ENCODE measurements at places on chromosomes 5 and 9.

- no peak for DNase-seq
Measured at GRCh38 chr9:126927419-126927818, 12.8 kb downstream of the RALGPS1 start.

- peak; percentile 53 for DNase-seq
Measured at GRCh38 chr9:95508242-95508967, 8.4 kb downstream of the PTCH1 start.

DNA sequence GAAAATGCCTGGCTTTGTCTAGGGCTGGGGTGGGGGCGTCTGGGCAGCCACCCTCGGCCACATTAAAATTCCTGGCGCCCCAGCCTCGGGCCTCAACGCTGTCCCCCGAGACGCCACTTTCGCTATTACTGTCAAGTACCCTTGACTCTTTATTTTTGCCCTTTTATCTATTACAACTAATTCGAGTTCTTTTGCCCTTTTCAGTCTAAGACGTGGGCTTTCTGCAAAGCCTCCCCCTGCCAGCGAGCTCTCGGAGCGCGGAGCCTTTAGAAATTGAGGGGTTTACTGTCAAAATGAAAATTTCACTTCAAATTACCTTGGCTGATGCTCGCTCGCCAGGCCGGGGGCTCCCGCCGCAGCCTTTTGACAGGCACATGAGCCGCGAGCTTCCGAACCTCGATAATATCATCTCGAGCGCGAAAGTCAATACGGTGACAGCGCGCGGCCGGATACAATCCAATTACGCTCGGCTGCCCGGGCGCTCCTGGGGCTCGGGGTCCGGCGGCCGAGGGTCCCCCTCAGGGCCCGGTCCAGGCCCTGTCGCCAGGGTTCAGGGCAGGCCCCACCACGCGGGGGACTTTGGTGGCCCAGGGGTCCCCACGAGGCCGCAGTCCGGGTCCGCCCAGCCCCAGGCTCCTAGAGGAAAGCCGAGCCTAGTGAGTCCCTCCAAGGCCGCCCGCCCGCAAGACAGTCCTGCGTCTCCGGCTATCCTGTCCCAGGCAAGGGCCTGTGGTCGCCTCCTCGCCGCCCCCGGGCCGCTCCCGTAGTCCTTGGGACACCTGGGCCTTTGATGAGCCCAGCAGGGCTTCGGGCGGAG is 6.7 kb downstream of the IRX4 start:
- DNase-seq: peak; percentile 7

GRCh38 chr5:171705830-171706468 is 79.7 kb upstream of the SMIM23 start:
- no peak for DNase-seq

- no peak for DNase-seq
Measured at GRCh38 chr5:158313027-158313732, 454.2 kb upstream of the CLINT1 start.

GRCh38 chr5:159027504-159027903 is 72.2 kb downstream of the EBF1 start:
- no peak for DNase-seq

DNA sequence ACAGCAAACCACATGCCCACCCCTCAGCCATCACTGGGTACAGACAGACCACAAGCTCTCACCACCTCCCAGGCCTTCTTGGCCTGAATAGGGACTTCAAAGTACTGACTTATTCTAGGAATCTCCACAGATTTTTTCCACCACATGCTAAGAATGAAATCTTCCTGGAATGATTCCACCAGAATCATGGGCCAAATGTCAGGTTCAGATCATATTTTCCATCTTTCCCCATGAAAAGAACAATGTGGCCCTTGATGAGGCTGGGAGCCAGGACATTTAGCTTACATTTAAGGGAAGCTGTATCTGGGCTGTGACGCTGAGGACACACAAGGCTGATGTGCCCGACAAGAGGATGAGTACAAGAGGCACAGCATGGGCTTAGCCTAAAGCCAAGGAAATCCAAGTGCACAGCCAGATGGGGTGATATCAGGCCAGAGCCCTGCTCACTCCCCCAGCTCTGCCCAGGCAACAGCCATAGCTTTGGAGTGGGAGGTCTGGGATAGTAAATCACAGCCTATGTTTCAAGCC is 28.1 kb downstream of the ACSL6 start:
- peak; percentile 53 for DNase-seq

- no peak for DNase-seq
Measured at GRCh38 chr9:86072394-86072877, 26.9 kb downstream of the GOLM1 start.

DNA sequence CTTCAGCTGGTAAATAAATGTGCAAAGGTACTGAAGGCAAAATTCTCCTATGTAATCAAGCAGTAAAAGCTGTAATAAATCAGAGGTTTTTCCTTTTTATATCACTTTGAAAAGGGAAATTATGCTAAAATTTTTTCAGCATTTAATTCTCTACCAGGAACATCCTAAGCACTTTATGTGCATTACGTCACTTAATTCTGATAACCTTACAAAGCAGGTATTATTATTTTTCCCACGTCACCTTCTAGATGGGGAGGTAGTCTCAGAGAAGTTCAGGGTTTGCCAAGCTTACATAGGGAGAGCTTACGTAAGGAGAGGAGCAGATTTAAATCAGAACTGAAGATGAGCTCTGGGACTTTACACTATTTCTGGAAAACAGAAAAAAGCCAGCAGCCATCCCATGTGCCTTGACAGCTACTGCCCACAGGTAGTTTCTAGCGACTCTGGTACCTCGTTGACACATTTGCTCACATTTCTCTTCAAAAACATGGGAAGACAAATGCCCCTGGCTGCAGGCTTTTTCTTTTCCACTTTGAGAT is 79.0 kb upstream of the IFNK start:
- no peak for DNase-seq

GRCh38 chr5:89560696-89561095 is 677.7 kb upstream of the MEF2C start:
- DNase-seq: no peak

DNA sequence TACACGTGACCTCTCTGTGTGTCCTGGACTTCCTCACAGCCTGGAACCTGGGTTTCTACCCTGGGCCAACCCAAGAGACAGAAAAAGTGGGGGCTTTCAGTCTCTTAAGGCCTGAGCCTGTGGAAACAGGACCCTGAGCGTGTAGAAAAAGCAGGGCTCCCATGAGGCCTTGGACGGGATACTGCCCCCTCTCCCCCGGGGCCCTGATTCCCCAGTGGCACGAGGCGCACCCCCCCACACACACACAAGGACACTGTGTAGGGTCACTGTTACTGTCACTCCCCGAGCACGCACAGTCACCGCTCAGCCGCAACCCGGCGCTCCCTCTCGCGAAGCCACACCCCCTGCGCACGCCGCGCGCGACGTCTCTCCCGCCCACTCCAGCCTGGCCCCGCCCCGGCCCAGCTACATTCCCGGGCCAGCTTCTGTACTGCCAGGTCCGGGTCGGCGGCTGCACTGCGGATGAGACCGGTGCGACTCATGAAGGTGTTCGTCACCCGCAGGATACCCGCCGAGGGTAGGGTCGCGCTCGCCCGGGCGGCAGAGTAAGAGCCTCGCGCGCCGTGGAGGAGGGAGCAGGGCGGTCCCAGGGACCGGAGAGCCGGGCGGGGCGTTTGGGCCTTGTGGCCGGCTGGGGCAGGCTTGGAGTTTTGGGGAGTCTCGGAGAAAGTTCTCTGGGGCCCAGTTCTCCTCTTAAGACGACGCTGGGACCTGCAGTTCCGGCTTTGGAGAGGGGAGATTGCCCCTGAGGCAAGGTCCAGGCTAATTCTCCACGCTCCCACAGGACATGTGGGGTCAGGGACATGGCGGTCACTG is at the start of gene GRHPR:
TSS of gene GRHPR (plus strand) at position 408 of the 816 bp plus-strand sequence. CDS start at position 463, 55 bp downstream.
- peak; percentile 82 for DNase-seq

DNA sequence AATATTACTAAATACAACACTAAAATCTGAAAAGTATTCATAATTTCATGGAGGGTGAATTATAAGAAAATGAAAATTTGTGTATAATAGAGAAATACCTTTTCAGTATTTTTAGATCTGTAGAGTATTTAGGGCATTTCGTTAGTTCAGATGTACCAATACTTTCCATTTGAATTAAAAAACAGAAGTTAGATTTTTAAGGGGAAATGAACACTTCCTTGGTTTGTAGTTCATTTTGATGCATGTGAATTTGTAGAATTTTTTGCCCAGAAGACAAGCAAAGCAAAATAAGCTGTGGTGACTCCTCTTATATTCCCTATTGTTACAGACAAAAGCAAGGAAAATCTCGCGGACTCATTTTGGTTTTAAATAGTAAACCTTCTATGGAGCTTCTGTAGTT is 209.0 kb upstream of the RPS23 start:
- no peak for DNase-seq

DNA sequence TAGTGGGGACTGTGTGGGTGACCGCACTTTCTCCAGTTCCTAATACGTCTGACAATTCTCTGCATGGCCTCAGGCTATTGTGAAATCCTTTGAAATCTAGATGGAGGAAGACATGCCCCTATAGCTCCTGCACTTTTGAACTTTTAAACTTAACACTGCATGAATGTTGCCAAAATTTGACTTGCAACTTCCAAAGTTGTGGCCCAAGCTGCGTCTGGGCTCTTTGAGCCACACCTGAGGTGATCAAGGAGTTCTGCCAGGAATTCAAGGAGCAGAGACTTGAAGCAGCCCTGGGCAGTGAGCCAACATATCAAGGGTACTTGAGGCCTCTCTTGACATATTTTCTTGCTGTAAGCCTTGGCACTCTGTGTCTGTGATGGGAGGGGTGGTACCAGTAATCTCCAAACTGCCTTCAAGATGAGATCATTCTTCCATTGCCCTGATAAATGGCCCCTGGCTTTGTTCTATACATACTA is 1336.1 kb upstream of the CDH9 start:
- DNase-seq: peak; percentile 11

DNA sequence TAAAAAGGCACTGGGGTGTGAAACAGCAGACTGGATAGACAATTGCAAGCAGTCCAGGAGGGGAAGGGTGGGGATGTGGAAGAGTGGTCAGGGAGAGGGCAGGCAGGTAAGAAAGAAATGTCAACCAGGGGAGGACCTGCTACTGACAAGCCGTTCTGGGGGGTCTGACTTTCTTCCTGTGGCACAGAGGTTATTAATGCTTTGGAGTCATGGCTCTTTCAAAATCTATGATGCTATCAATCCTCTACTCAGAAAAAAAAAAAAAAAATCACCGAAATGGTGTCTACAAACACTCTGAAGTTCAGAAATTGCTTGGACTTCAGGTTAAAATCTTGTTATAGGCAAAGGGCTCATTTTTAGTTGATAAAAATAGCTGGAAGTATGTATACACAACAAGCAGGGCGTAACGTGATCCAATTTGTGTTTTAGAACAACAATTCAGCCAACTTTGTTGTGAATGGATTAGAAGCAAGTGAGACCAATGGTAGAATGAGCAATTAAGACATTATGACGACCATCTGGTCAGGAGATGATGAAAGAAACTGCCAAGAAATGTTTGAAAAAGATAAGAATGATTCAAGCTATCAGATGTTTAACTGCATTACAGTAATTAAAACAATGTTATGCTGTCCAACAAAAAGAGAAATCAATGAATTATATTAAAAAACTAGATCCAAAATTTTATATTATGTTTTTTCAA is 255.2 kb downstream of the DEPDC1B start:
- peak; percentile 52 for DNase-seq

- DNase-seq: no peak
Measured at GRCh38 chr5:166963596-166963995, 1327.8 kb upstream of the WWC1 start.

DNA sequence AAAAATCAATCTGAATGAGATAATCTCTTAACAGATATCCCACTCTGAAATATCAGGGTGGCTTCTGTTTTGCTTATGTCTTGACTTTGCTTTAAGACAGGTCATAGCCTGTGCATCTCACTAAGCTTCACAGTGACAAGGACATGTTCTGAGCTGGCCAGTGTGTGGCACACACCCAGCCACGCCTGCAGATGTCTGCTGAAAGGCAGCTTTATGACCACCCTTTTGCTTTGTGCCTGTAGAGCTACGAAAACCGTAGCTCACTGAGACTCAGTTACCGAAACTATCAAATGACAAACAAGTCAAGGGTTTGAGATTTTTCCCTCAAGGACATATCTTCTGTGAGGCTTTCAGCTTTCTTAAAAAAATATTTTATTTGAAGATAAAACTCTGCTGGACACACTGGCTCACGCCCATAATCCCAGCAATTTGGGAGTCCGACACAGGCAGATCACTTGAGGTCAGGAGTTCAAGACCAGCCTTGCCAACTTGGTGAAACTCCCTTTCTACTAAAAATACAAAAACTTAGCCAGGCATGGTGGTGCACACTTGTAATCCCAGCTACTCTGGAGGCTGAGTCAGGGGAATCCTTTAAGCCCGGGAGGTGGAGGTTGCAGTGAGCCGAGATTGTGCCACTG is 233.2 kb downstream of the SPATA31A1 start:
- DNase-seq: no peak

- DNase-seq: no peak
Measured at GRCh38 chr5:59180515-59180914, 597.6 kb downstream of the RAB3C start.

GRCh38 chr5:124658867-124659557 is 87.4 kb downstream of the ZNF608 start:
- no peak for DNase-seq

- DNase-seq: no peak
Measured at GRCh38 chr9:36040271-36040925, 3.7 kb downstream of the RECK start.

DNA sequence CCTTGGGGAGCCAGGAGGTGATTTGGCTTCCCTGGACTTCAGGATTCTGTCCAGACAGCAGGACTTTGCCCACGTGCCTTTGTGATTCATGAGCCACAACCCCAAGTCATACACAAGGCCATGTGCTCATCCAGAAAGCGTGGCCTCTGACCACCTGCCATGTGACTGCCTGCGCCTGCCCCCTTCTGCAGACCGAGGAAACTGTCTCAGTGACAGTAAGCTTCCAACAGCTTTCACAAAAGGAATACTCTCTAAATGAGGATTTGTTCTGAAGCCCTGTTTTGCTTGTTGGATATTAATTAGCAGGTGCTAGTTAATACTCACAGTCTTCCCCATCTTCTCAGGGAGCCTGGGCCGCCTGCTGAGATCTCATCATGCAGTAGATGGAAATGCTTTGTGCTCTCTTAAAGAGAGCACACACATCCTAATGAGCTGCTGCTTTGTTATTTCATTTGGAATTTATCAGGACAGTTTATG is 36.9 kb upstream of the ANGPTL2 start:
- DNase-seq: peak; percentile 66

DNA sequence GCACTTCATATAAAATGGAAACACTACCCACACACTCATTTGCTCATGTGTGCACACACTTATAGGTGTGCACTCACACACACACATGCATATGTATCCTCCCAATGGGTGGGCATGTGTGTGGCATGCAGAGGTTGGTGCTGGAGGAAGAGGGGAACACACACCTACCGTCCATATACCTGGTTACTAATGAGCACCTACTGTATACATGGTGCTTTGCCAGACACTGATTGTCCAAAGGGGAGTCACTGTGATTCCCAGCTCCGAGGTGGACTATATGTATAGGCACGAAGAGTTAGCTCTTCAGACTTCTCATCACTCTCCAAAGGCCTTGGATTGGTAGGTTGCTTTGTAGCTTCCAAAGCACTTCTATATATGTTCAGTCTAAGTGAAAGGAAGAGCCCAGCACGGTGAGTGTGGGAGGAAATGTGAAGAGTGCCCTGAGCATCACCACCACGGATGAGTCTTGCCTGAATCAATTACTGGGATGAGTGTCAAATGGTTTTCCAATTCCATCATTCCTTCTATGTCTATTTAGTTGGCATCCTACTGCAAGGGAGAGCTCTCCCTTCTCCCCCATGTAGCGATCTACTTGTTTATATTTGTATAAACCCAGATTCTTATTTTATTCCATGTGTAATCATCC is 12.6 kb upstream of the ERGIC1 start:
- no peak for DNase-seq

GRCh38 chr9:25677301-25678146 is 720 bp downstream of the TUSC1 start:
- DNase-seq: peak; percentile 87

Measured in NCI-H82 (cell line).